ENCODE measurements at places on chromosomes 5 and 9.

GRCh38 chr5:152297866-152298265, 107.2 kb downstream of the NMUR2 start:
- DNase-seq, result no peak
- H3K4me3 ChIP-seq, result no peak overlapping the region
- no peak overlapping the region for H3K27ac ChIP-seq
- no peaks in the 10 kb centered on the region for H3K4me1 ChIP-seq
- no peaks in the 10 kb centered on the region for H3K27me3 ChIP-seq

DNA sequence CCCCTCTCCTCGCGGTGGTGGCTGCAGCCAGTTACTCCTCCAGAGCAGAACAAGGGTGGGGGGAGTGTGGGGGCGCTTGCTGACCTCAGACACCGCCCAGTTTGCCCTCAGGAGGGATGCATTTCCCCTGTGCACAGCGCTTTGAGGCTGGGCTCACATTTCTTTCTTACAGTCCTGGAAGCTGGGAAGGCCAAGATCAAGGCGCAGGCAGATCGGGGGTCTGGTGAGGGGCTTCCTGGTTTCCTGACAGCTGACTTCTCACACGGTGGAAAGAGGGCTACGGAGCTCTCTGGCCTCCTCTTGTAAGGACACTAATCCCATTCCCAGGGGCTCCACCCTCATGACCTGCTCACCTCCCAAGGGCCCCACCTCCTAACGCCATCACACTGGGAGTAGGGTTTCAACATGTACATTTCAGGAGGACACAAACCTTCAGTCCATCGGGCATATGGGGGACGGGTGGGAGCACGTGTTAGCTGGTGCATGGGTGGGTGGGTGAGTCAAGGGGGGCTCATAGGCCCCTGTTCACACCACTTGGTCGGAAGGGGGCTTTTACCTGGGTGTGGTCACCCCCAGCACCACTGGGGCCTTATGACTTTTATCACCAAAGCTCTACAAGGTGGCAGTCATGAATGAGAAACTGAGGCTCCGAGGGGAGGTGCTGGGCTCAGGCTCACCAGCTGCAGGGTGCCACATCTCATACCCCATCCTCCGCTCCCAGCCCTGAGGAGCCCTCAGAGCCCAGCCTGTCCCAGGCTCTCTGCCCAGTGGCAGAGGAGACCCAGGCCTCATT, 7.7 kb upstream of the SCGB3A1 start:
- H3K27ac ChIP-seq, result no peak overlapping the region
- no peaks in the 10 kb centered on the region for H3K36me3 ChIP-seq
- no peak for DNase-seq
- H3K4me3 ChIP-seq, result no peak overlapping the region
- no peaks in the 10 kb centered on the region for H3K27me3 ChIP-seq
- no peaks in the 10 kb centered on the region for H3K4me1 ChIP-seq

DNA sequence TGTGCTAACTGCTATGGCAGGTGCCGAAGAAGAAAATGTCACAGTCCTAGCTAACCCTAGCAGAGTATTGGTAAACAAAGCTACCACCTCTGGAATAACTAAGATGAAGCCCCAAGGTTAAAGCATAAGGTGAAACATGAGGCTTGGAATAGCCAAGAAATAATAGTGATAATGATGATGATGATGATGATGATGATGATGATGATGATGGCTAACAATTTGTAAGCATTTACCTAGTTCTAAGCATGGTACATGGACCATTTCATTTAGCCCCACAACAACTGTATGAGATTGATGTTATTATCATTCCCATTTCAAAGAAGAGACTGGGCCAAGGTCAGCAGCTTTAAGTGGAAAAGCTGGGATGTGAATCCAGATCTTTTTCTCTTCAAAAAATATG, 35.3 kb downstream of the SH3RF2 start:
- no peak overlapping the region for H3K4me3 ChIP-seq
- no peak overlapping the region for H3K27ac ChIP-seq
- peaks cover 3% of the 10 kb centered on the region for H3K36me3 ChIP-seq
- no peak for DNase-seq
- H3K4me1 ChIP-seq, result no peaks in the 10 kb centered on the region

GRCh38 chr9:97293818-97294217, 13.6 kb upstream of the CCDC180 start:
- DNase-seq, result no peak
- no peak overlapping the region for H3K4me3 ChIP-seq
- H3K36me3 ChIP-seq, result peaks cover 57% of the 10 kb centered on the region
- H3K27me3 ChIP-seq, result no peaks in the 10 kb centered on the region
- peaks cover 2% of the 10 kb centered on the region for H3K4me1 ChIP-seq

GRCh38 chr5:139077899-139078298, 120.3 kb downstream of the SIL1 start:
- no peaks in the 10 kb centered on the region for H3K4me1 ChIP-seq
- H3K4me3 ChIP-seq, result no peak overlapping the region
- no peaks in the 10 kb centered on the region for H3K27me3 ChIP-seq
- no peak for DNase-seq
- no peaks in the 10 kb centered on the region for H3K36me3 ChIP-seq
- H3K27ac ChIP-seq, result no peak overlapping the region

DNA sequence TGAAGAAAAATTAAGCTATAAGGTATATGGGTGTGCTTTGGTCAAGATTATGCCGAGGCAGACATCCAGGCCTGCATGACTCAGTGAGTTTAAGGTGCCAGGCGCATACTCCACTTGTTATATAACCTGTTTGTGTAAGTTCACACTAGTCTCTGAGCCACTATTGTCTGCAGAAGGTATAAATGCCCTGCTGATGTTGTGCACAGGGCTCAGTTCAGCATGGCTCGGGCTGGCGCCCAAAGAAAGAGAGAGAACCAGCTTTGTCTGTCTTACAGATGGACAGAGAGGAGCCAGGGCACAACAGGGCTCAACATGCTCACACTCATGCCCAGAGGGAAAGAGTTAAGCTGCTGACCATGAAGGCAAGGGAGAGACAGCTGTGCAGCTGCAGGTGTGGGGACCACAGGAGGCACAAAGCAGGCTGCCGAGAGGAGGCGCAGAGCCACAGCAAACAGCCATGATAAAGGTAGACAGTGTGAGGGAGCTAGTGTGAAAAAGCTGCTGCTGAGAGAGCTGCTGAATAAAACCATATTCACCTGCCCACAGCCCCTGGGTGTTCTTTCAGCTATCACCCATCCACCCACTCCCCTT, 1587.6 kb upstream of the C9orf72 start:
- no peak overlapping the region for H3K27ac ChIP-seq
- H3K4me1 ChIP-seq, result no peaks in the 10 kb centered on the region
- no peaks in the 10 kb centered on the region for H3K27me3 ChIP-seq

- no peak for DNase-seq
- no peak overlapping the region for H3K4me3 ChIP-seq
- H3K4me1 ChIP-seq, result peaks cover 2% of the 10 kb centered on the region
Measured at GRCh38 chr9:89542401-89543021, 44.6 kb upstream of the SEMA4D start.

- H3K4me1 ChIP-seq, result no peaks in the 10 kb centered on the region
- no peaks in the 10 kb centered on the region for H3K27me3 ChIP-seq
Measured at GRCh38 chr9:71683598-71684235, 84.6 kb downstream of the CEMIP2 start.

- H3K4me3 ChIP-seq, result no peak overlapping the region
- no peaks in the 10 kb centered on the region for H3K4me1 ChIP-seq
- no peak overlapping the region for H3K27ac ChIP-seq
- no peak for DNase-seq
- H3K27me3 ChIP-seq, result no peaks in the 10 kb centered on the region
Measured at GRCh38 chr9:17204611-17205152, 69.8 kb downstream of the CNTLN start.

DNA sequence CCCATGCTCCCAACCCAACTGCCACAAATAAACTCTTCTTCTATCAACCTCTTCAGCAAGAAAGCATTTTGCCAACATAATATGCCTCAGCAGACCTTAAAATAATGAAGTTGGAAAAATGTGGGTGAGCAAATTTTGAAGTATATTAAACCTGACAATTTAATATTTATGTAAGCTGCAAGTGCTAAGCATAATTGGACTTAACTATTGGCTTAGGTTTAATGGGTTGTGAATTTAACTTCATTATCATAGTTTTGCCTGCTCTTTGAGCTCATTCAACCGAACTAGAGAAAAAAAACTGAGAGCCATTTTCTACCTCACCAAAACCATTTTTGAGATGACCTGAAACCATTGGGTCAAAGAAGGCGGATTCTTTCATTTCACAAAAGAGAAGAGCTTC, 805.5 kb upstream of the DMAC1 start:
- no peaks in the 10 kb centered on the region for H3K36me3 ChIP-seq
- DNase-seq, result no peak
- H3K27ac ChIP-seq, result no peak overlapping the region
- H3K4me3 ChIP-seq, result no peak overlapping the region

GRCh38 chr5:173878224-173878967, 9.8 kb upstream of the CPEB4 start:
- H3K36me3 ChIP-seq, result no peaks in the 10 kb centered on the region
- no peak overlapping the region for H3K27ac ChIP-seq
- H3K4me1 ChIP-seq, result no peaks in the 10 kb centered on the region
- no peaks in the 10 kb centered on the region for H3K27me3 ChIP-seq

DNA sequence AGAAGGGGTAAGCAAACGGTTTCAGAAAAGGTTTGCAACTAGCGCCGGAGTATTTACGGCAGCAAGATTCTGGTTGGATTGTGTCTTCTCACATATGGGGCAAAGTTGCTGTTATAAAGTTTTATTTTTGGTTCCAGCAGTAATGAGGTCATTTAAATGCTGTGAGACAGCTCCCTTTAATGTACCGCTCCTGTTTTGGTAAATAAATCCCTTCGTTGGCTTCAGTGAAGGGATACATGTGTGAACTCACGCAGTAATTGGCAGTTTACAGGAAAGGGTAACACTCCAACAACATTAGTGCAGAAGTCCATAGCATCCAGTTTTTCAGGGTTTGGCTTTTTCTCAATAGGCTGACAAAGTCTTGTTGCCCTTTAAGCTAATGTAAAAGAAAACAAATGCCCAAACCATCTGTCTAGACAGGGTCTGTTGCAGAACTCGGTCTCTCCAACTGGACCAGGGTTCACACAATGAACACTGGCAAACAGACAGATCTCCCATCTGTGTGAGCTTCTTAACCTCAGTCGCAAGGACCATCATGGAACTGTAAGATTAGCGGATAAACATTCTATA, 184.0 kb downstream of the GOLPH3 start:
- H3K27me3 ChIP-seq, result no peaks in the 10 kb centered on the region
- H3K4me3 ChIP-seq, result no peak overlapping the region

- H3K4me3 ChIP-seq, result no peak overlapping the region
- peaks cover 4% of the 10 kb centered on the region for H3K4me1 ChIP-seq
- no peak for DNase-seq
- H3K27ac ChIP-seq, result no peak overlapping the region
- peaks cover 32% of the 10 kb centered on the region for H3K36me3 ChIP-seq
Measured at GRCh38 chr9:114350636-114351401, 21.1 kb downstream of the ORM2 start.

All from H9 (cell line).